ENCODE measurements at places on chromosomes 5 and 9. TPM values are rescaled to one million over a fixed set of nuclear protein-coding genes. Genes with fewer than 3 reads are reported as not detected.

The CWC27 gene
- total RNA-seq: 12.6 TPM

The FYB1 gene
- total RNA-seq: 1.1 TPM

The LRRC19 gene
- not detected for total RNA-seq

The CCL28 gene
- 8.1 TPM for total RNA-seq

The WNT8A gene
- total RNA-seq: not detected

The OBP2B gene
- not detected for total RNA-seq

- no peak overlapping the region for H3K4me3 ChIP-seq
- H3K36me3 ChIP-seq: peaks cover 49% of the 10 kb centered on the region
- H3K27me3 ChIP-seq: no peaks in the 10 kb centered on the region
These were observed 15.7 kb downstream of the NFX1 start for GRCh38 chr9:33306037-33306436.

DNA sequence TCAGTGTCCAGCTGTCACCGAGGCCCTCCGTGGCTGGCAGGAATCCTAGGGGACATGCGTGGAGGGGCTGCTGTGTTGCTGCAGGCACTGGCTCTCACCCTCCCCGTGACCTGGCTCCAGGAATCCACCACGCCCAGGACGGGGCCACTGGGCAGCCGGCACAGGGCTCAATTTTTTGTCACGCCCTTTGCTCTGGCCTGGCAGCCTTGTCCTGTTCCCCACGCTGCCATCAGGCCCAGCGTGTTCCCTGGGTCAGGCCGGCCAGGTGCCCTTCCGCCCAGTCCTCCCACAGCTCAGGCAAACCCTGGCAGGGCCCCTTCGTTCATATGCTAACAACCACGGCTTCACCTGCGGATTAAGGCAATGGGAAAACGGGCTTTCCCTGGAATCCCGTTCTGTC lies 37.3 kb downstream of the PROP1 start:
- H3K27ac ChIP-seq: no peak overlapping the region
- no peak overlapping the region for H3K4me3 ChIP-seq
- DNase-seq: no peak
- no peaks in the 10 kb centered on the region for H3K4me1 ChIP-seq

DNA sequence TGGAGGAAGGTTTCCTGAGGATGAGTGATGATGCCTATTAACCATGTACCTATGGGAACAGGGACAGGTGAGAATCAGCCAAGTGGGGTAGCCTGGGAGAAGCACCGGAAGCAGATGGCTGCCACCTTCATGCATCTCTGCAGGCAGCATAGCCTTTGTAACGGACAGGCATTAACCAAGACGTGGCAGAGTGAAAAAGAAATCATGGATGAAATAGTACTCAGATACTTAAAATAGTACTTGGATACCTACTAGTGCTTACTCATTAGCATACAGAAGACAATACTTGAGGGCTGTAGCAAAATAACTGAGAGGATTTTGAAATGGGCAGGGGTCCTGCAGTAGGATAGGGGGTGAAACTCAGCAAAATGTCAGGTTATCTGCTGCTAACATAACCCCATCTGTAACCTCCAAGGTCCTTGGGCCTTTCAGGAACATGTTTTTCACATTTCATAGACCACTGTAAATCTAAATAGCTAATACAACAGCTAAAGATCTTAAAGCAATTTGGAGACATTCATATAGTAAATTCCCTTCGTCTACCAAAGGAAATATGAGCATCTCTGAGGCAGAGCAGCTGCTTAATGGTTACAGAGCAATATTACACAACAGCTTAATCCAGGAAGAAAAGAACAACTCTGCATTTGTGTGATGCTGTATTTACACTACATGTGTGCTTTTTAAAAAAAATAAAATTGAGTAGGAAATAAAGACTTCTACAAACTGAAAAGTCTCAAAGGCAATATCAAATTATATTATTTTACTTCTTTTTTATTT lies 154.3 kb downstream of the NFIB start:
- H3K4me1 ChIP-seq: peaks cover 21% of the 10 kb centered on the region
- no peaks in the 10 kb centered on the region for H3K27me3 ChIP-seq
- H3K27ac ChIP-seq: peak overlapping the region; percentile 84
- H3K4me3 ChIP-seq: no peak overlapping the region
- H3K36me3 ChIP-seq: no peaks in the 10 kb centered on the region

- H3K27me3 ChIP-seq: no peaks in the 10 kb centered on the region
- H3K4me3 ChIP-seq: no peak overlapping the region
- H3K36me3 ChIP-seq: no peaks in the 10 kb centered on the region
- H3K27ac ChIP-seq: no peak overlapping the region
- H3K4me1 ChIP-seq: no peaks in the 10 kb centered on the region
These were observed 3.3 kb downstream of the SGCD start for GRCh38 chr5:156330141-156330870.

DNA sequence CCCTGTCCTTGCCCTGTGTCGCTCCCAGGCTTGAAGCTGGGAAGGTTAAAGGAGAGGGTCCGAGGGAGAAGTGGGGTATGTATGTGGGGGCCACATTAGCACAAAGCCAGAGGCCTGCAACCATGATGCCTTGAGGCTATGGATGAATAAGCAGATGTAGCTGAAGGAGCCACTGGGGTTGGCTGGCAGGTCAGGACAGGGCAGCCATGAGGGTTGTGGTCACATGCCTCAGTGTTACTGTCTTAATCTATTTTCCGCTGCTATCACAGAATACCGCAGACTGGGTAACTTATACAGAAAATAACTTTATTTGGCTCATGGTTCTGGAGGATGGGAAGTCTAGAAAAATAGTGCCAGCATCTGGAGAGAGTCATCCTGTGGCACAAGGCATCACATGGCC lies 9.2 kb upstream of the GRHPR start:
- no peak for DNase-seq
- no peak overlapping the region for H3K4me3 ChIP-seq
- no peaks in the 10 kb centered on the region for H3K27me3 ChIP-seq
- 0 out of 2 replicates have a peak, but pooled peaks cover 5% of the 10 kb centered on the region for H3K4me1 ChIP-seq
- no peaks in the 10 kb centered on the region for H3K36me3 ChIP-seq

- no peak overlapping the region for H3K4me3 ChIP-seq
- peaks cover 61% of the 10 kb centered on the region for H3K4me1 ChIP-seq
- DNase-seq: peak; percentile 74
- H3K27ac ChIP-seq: peak overlapping the region; percentile 77
- H3K27me3 ChIP-seq: no peaks in the 10 kb centered on the region
These were observed 619.8 kb downstream of the HINT1 start for GRCh38 chr5:130545291-130545690.

GRCh38 chr5:16147179-16147900 lies 32.3 kb downstream of the MARCHF11 start:
- no peaks in the 10 kb centered on the region for H3K27me3 ChIP-seq
- H3K27ac ChIP-seq: no peak overlapping the region
- H3K4me3 ChIP-seq: no peak overlapping the region
- H3K36me3 ChIP-seq: no peaks in the 10 kb centered on the region
- no peak for DNase-seq

- no peak overlapping the region for H3K4me3 ChIP-seq
- peaks cover 63% of the 10 kb centered on the region for H3K36me3 ChIP-seq
- H3K27ac ChIP-seq: no peak overlapping the region
- H3K4me1 ChIP-seq: peaks cover 12% of the 10 kb centered on the region
- no peak for DNase-seq
- no peaks in the 10 kb centered on the region for H3K27me3 ChIP-seq
These were observed 6.8 kb downstream of the CHD1 start for GRCh38 chr5:98921947-98922505.

DNA sequence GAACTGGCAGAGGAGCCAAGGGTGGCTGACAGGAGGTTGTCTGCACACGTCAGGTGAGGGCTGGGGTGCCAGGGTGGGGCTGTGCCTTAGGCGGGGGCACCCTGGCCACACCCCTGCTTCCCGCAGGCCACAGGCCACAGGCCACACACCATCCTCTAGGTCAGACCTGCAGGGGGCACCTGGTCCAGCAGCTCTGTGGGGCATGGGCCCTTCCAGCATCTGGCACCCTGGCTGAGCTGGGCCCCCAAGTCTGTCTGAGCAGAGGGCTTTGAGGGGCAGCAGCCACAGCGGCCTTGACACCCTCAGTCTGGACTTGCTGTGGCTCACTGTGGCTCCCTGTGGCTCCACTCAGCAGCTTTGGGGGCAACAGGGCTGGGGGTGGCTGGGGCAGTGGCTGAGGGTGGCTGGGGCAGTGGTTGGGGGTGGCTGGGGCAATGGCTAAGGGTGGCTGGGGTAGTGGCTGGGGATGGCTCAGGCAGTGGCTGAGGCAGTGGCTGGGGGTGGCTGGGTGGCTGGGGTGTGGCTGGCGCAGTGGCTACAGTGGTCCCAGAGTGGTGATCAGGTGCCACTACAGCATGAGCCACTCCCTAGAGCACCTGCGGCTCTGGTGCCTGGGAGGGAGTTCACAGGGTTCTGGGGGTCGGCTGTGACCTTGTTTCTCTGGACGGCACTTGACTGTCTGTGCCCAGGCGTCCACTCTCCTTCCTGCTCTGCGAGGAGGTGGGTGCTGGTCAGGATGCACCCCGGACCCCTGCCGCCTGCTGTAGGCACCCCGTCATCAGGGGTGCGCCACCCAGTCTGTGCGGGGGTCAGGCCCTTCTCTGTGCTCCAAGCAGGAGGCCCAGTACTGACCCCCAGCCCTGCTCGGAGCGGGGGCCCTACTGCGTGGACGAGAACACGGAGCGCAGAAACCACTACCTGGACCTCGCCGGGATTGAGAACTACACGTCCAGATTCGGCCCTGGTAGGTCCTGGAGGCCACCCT lies 27.1 kb downstream of the NKD2 start:
- H3K27ac ChIP-seq: no peak overlapping the region
- no peak for DNase-seq
- H3K27me3 ChIP-seq: no peaks in the 10 kb centered on the region
- H3K36me3 ChIP-seq: no peaks in the 10 kb centered on the region
- H3K4me1 ChIP-seq: no peaks in the 10 kb centered on the region
- no peak overlapping the region for H3K4me3 ChIP-seq

DNA sequence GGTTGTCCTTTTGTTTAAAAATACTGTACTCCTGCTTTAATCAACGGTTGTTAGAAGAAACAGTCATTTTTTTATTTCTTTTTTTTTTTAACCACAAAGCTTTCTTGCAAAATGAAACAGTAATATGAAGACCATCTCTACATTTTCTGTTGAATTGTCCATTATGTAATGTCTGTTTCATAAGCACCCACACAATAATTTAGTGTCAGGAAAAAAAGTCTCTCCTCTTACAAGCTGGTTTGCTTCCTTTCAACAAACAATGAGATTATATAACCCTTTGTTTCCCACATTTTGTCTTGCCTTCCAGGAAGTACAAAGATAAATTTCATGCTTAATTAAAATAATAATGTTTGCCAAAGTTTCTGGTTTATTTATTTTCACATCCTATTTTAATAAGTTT lies 16.7 kb downstream of the CTNNAL1 start:
- H3K4me3 ChIP-seq: no peak overlapping the region
- DNase-seq: no peak
- peaks cover 23% of the 10 kb centered on the region for H3K36me3 ChIP-seq
- no peak overlapping the region for H3K27ac ChIP-seq

DNA sequence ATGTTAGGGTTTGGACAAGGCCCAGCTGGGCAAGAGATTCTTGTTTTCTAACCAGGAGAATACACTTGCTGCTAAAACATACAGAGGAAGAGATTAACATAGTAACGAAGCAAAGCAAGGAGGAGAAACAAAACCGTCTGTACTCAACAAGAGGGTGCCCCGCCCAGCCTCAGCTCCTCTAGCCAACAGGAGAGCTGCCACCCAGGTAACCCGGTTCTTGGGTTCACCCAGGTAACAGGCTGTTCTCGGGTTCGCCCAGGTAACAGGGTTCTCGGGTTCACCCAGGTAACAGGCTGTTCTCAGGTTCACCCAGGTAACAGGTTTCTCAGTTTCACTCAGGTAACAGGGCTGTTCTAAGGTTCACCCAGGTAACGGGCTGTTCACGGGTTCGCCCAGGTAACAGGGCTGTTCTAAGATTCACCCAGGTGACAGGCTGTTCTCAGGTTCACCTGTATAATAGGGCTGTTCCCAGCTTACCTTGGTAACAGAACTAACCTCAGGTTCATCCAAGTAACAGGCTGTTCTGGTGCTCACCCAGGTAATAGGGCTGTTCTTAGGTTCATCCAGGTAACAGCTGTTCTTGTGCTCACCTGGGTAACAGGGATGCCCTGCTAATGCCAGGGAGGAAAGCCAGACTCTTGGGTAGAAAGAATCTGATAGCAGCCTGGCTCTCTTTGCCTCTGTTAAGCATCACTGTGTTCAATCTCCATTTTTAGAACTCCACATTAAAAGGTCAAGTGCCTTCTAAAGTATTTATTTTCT lies 271.6 kb downstream of the SYK start:
- no peak for DNase-seq
- peaks cover 17% of the 10 kb centered on the region for H3K4me1 ChIP-seq
- no peak overlapping the region for H3K27ac ChIP-seq
- H3K36me3 ChIP-seq: no peaks in the 10 kb centered on the region

DNA sequence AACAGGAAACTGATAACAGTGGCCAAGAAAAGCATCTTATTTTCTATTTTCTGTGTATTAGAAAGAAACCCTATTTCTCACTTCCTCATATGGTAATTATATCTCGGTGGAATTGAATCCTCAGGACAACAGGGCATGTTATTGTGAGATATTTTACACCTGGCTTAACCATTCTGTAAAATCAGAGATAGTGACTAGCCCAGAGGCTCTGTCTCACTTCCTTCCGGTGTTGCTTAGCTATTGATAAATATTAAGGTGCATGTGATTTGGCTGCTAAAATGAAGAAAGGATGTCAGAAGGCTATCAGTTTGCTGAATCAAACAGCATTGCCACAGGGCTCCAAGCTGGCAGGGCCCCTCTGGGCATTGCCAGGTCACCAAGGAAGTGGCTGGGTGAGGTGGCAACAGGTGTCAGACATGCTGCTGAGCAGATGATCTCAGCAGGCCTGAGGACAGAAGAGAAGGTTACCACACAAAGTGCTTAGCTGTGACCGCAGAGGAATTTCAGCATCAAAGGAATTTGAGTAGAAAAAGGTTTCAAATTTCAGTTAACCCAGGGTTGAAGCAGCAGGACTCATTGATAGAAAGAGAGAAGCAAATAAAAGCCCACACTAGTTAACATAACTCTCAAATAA lies 330.7 kb downstream of the PDE4D start:
- no peak overlapping the region for H3K4me3 ChIP-seq
- no peaks in the 10 kb centered on the region for H3K27me3 ChIP-seq
- H3K27ac ChIP-seq: peak overlapping the region; percentile 30
- peak; percentile 69 for DNase-seq

GRCh38 chr9:75892216-75892911 lies 1.9 kb downstream of the PCSK5 start:
- no peaks in the 10 kb centered on the region for H3K36me3 ChIP-seq
- H3K27ac ChIP-seq: no peak overlapping the region
- no peak for DNase-seq

- no peak overlapping the region for H3K4me3 ChIP-seq
- no peak overlapping the region for H3K27ac ChIP-seq
- DNase-seq: no peak
- peaks cover 95% of the 10 kb centered on the region for H3K27me3 ChIP-seq
- no peaks in the 10 kb centered on the region for H3K36me3 ChIP-seq
- H3K4me1 ChIP-seq: no peaks in the 10 kb centered on the region
These were observed 10.6 kb upstream of the AGXT2 start for GRCh38 chr5:35058374-35058788.

GRCh38 chr5:125461641-125462072 lies 715.2 kb upstream of the ZNF608 start:
- no peak overlapping the region for H3K27ac ChIP-seq
- no peaks in the 10 kb centered on the region for H3K4me1 ChIP-seq
- H3K27me3 ChIP-seq: no peaks in the 10 kb centered on the region
- H3K36me3 ChIP-seq: no peaks in the 10 kb centered on the region
- no peak for DNase-seq
